ENCODE measurements at places on chromosomes 5 and 9.

- no peak for DNase-seq
These were observed 120.3 kb downstream of the CDC42SE2 start for GRCh38 chr5:131384173-131384572.

DNA sequence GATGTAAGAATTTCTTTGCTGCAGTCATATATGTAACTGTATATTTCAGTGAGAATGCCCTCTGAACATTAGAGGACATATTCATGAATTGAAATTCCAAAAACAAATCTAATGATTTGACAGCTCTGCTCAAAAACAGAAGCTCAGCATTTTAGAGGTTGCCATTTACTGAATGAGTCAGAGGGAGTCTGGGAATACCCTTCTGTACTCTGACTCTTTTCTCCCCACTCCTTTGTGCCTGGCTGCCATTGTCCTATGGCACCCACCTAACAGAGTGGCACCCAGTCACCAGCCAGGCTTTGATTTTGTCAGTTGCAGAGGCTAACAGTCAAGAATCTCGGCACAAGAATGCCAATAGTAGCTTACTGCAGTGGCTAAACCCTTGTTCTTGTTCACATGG lies 133.6 kb downstream of the ATG10 start:
- DNase-seq, result peak; percentile 27

GRCh38 chr9:109264877-109265587 lies 55.8 kb downstream of the EPB41L4B start:
- DNase-seq, result no peak

DNA sequence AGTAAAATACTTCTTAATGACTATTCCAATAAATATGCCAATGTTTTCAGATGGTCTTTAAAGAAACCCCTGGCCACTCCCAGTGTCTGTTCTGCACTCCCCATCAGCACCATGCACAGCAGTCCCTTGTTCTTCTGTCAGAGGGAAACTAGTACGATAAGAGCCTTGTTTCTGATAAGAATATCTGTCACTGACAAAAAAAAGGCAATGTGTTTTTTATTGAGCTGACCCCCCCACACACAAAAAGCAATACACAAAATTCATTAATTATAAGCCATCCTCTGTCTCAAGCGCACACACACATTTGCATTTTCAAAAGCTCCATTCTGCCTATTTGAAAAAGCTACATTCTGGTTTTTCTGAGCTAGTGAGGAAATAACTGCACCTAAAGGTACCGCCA lies 119.1 kb downstream of the ENC1 start:
- DNase-seq, result no peak

DNA sequence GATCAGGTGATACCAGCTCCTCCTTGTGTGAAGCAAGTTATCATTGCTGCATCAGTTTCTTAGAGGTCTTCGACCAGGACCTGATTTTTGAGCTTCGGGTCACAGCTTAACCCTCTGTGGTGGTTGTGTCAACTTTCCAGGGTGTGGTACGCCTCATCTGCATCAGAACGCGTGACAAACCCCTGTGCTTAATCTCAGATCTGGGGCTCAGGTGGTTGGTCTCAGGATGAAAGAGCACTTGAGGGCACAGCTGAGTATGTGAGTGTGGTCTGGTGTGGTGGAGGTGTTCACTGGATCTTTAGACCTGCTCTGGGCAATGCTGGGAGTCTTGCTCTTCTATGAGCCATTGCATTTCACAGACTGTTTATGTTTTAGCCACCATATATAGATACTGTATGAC lies 64.1 kb downstream of the OSTF1 start:
- no peak for DNase-seq

GRCh38 chr5:160252916-160253315 lies 23.6 kb downstream of the FABP6 start:
- DNase-seq, result no peak

DNA sequence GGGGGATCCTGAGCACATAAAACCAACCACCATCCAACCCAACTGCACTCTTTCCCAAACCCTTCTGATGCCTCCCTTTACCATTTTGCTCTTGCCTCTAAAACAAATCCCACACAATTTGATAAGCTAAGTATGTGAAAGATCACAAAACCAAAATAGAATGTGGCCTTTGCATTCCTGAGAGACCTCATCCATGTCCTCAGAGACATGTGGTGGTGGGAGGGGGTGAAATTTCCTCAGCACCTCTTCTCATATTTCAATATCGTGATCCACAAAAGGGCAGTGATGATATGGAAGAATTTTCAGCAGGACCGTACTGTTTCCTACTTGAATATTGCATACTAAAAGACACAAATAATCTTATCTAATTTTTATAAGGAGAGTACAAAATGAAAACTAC lies 423.3 kb downstream of the TLE1 start:
- no peak for DNase-seq

DNA sequence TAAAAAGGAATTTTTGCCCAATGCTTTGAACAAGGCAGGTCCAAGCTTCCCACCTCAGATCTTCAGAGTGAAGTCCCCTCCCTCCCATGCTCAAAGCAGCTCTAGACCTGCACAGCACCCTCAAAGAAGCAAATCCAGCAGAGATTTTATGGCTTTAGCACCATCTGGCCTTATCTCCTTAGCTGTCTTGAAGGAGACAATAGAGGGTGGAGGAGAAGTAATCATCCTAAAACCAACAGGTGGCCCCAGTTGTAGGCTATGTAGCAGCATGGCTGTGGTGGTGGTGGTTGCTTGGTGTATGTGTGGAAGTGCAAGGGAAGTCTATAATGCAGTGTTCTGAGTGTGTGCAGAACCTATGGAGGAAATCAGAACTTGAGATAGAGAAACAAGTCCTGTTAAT lies 140.1 kb downstream of the GRIA1 start:
- no peak for DNase-seq

- no peak for DNase-seq
These were observed 559 bp downstream of the SPAG8 start for GRCh38 chr9:35811381-35812024.

- DNase-seq, result no peak
These were observed 43.8 kb upstream of the SUSD1 start for GRCh38 chr9:112218908-112219307.

DNA sequence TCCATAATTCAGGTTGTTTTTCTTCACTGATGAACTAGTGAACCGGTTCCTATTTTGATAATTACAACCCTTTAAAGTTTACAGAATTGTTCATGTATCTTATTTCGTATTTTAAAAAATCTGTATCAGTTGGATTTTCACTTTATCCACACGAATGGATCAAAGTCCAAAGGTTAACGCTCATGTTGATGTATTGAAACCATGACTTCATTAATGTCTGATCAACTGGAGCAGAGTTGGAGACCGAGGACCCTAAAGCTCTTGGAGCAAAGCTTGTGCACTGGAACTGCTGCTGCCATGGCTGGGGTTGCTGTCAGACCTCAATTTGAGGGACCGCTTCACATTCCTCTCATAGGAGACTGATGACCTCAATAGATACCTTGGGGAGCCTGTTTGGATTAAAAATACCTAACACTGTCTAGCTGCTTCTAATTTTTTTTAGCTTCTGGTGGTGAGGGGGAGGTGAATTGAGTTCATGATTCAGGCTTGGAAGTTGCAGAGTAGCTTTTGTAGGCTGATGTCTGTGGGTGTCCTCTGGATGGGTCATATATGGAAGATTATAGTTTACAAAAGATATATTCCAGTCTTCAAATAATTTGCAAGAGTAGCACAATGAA lies 45.1 kb downstream of the KIAA1958 start:
- no peak for DNase-seq

- DNase-seq, result no peak
These were observed 32.1 kb upstream of the SELENOP start for GRCh38 chr5:42843675-42844292.

GRCh38 chr9:26012797-26013196 lies 334.6 kb upstream of the TUSC1 start:
- no peak for DNase-seq

GRCh38 chr9:123480791-123481190 lies 124.8 kb downstream of the CRB2 start:
- no peak for DNase-seq

DNA sequence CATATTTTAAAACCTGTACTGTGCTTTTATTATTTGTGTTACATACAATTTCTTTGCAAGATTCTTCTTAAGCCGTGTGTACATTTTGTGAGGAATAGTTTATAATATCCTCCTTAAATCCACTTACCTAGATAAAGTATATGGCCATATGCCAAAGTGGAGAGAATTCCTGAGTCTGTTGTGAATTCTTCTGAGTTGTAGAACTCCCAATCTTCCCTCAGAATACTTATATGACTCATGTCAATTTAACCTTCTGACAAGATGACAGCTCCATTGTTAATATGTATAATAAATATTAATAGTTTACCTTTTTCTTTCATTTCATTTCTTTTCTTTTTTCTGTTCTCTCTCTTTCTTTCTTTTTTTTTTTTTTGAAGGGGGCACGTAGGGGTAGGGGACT lies 6.0 kb upstream of the RICTOR start:
- DNase-seq, result no peak

DNA sequence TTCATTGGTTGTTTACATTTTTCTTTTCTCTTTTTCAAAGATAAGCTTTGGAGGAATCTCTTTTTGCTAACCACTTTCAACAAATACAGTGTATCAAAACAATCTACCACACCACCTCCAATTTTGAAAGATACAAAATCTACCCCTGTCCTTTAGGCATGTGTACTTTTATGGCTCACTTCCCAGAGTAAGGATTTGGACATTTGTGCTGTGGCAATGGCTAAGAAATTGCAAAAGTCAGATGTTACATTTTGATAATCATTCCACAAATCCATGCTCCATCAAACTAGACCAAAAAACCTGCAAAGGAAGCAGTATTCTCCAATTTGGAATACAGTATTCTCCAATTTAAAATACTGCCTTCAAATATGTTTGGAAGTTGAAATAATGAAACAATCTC lies 204.9 kb downstream of the MCTP1 start:
- no peak for DNase-seq

DNA sequence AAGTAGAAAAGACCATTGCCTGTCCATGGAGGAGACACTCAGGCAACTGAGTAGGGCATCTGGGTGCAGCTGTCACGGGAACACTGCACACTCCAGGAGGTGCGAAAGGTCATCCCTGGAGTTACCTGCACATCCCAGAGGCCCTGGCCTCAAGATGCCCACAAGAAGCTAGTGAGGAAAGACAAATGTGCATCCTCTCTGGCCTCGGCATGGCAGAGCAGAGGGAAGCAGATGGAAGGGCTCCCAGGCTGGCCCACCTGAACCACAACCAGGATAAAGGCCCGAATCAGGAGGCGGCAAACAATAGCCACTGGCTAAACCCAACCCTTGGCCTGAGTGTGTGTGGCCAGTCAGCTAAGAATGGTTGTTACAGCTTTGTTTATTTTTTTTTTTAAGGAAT lies 231.7 kb downstream of the SYK start:
- no peak for DNase-seq

GRCh38 chr9:34334916-34335315 lies 5.5 kb downstream of the NUDT2 start:
- DNase-seq, result no peak

DNA sequence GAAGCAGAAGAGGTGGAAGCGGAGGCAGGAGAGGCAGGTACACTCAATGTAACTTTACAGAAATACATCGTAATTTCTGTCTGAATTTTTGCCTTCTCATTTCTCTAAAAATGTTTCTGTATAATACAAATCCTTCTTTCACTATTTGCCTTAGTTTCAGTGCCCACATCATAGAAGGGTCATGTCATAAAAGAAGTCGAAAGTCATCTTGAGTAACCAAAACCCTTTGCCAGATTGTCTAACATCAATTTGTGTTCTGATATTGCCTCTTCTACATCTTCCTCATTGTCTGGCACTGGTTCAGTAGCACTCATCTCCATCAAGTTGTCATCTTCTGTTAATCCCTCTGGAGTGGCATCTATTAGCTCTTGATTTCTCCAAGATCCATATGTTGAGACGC lies 6.2 kb upstream of the CYFIP2 start:
- no peak for DNase-seq

- DNase-seq, result no peak
These were observed 100.6 kb upstream of the TARS1 start for GRCh38 chr5:33340195-33340594.

Measured in C1 segment of cervical spinal cord (tissue), 14 donors.